NCI-H1105 treated with DMSO at 0.1 percent for 48 hours (cell line): ENCODE measurements at places on chromosomes 7 and 10.

- DNase-seq: no peak
Observed at GRCh38 chr7:18402488-18403183, 92.9 kb upstream of the HDAC9 start.

- no peak for DNase-seq
Observed at GRCh38 chr10:132706701-132707100, 79.2 kb downstream of the NKX6-2 start.

DNA sequence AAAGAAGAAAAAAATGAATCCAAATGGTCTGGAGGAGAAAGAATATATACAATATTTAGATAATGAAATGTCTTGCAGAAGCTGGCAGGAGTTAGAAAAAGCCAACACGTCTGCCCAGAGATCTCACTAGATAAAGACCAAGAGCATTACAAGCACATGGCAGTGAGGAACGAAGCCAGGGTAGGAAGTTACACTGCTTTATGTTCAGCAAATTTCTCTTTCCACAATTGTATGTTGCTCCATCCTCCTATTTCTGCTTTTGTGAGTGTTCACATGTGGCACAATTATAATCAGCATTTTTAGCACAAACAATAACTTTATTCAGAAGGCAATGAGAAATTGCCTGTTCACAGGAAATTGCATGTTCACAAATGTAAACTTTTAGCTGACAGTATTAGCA is 53.7 kb downstream of the LRRC17 start:
- DNase-seq: no peak

DNA sequence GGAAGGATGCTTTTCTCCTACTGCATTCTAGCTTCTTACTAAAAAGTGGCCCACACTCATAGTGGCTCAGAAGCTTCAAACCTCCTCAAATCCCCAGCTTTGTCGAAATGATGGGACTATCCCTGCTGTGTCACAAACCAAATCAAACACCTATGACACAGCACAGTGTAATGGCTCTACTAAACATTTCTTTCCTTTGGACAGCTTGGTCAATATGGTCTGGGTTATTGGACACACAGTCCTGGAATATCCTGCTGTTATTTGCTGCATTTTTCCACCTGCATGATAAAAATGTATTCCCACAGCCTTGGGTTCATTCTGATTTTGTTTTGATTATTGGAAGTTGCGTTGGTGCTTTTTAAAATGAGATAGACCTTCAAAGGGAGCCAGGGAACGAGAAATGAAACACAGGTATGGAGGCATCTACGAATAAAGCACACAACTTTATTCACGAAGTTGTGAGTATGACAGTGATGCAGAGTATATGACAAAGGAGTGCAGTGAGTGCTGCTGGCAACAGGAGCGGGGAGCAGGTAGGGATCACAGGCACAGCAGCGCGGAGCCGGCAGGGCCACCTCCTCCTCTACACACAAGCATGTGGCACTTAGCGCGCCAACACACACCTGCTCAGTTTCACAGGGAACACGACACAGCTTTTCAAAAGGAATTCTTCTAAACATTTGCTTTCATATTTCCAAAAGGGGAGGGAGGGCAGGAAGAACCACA is 26.5 kb upstream of the AFAP1L2 start:
- no peak for DNase-seq

GRCh38 chr7:96547371-96547811 is 162.3 kb downstream of the SEM1 start:
- DNase-seq: peak; percentile 96

DNA sequence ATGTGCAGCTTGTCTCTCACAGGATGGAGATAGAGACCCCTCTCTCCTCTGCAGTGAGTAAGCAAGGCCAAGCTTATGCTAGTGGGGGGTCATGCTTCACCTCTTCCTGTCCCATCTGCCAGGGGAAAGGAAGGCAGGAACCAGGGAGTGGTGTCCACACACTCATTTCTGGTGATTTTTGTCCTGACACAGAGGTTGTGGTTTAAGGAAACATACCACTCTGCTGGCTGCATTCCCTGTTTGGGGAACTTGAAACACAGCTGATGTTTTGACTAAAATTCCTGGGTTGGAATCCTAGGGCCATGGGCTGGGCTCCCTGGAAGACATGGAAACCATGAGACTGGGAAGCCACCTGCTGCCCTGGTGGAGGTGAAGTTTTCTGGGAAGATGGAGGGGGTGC is 21.4 kb downstream of the C10orf120 start:
- no peak for DNase-seq

DNA sequence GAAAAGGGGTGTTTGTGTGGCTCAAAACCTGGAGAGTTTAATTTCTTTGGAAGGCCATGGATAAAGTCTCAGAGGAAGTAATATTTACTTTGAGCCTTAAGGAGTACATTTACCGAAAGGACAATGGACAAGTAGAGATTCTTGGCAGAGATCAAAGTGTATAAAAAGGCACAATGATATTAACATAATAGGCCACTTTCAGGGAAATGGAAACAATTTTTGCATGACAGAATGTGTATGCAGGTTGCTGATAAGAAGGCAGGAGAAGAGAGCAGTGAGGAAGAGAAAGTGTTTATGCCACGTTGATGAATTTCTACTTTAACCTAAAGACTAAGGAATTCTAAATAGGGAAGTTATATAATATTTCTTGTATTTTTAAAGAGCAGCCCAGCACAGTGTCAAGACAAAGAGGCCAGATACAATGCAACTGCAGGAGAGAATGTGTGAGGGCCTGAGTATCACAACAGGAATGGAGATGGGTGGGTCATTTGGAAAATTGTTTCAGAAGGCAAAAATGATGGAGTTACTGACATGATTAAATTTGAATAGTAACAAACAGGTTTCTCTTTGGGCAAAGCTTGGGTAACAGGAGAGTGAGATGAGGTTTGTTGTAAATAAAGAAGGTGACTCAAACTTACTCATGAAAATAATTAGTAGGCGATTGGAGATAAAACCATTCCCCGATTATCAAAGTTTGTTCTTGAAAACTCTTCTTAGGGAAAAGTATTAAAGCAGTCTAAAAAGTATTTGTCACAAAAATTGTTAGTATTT is 84.1 kb downstream of the THSD7A start:
- peak; percentile 46 for DNase-seq

- DNase-seq: no peak
Observed at GRCh38 chr10:44424957-44425356, 40.1 kb upstream of the CXCL12 start.

DNA sequence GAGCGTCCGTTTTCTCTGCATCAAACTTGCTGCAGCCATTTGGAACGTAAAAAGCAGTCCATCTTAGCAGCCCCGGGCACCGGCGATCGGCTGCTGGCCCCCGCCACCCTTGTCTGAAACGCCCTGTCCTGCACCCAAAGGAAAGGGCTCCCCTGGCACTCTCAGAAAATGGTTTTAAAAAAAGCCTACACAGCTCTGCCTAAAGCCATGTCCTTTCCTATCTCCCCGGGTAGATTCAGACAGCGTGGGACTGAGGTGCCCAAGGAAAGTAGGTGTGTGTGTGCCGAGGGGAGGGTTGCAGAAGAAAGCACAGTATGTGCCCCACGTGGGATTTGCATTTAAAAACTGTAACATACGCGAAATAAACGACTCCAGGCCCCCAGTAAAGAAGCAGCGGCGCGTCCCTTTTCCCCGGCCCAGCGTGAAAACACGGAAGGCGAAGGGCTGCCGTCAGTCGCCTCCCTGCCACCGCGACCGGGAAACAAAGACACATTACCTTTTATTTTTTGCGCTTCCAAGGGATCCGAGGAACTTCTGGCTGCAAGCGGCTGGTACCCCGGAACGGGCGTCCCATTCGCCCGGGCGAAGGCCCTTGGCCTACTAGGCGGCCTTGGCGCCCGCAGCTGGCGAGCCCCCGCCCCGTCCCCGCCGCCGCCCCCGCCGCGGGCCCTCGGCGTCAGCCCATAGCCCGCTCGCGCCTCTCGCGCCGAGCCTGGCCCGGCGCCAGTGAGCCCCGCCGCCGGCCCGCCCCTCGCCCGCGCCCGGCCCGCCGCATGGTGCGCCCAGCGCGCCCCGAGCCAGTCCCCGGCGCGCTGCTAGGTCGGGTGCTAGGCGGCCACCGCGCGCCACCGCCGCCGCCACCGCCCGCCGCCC is 304.6 kb downstream of the PRPF18 start:
- peak; percentile 8 for DNase-seq

GRCh38 chr7:91297939-91298338 is 33.7 kb downstream of the FZD1 start:
- no peak for DNase-seq

- DNase-seq: no peak
Observed at GRCh38 chr10:50358925-50359687, 107.8 kb upstream of the ASAH2 start.

DNA sequence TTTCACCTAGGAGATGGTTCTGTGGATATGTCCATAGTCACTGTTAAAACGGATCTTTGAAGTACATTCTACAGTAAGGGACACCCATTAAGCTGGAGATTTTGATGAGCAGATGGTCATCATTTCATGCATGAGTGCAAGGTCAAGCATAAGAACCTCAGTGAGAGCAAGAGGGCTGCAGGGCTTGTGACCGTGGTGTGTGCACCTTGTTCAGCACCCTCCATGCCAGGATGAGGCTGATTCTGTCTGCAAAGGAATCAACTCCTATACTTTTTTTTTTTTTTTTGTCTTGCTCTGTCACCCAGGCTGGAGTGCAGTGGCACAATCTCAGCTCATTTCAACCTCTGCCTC is 17.6 kb downstream of the PDSS1 start:
- no peak for DNase-seq
